HL-60 (cell line): ENCODE measurements at places on chromosomes 7 and 10.

GRCh38 chr10:123227706-123228105 is 73.5 kb downstream of the BUB3 start:
- no peak for DNase-seq

DNA sequence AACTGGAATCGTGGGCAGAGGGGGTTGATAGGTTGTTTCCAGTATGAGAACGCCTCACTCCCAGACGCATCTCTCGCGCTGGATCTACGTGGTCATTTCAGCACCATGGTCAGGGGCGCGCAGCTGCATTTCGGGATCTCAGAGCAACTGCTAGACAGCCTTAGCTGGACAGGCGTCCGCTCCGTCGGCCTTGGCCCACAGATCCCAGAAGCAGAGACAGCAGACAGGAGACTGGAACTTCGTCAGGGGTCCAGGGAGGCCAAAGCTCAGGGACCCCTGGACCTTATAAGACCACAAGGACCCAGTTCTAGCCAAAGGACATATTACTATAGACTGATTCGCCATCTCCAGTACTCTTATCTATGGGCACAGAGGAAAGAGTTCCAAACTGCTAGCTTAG is 5.3 kb downstream of the NEUROG3 start:
- DNase-seq, result no peak

DNA sequence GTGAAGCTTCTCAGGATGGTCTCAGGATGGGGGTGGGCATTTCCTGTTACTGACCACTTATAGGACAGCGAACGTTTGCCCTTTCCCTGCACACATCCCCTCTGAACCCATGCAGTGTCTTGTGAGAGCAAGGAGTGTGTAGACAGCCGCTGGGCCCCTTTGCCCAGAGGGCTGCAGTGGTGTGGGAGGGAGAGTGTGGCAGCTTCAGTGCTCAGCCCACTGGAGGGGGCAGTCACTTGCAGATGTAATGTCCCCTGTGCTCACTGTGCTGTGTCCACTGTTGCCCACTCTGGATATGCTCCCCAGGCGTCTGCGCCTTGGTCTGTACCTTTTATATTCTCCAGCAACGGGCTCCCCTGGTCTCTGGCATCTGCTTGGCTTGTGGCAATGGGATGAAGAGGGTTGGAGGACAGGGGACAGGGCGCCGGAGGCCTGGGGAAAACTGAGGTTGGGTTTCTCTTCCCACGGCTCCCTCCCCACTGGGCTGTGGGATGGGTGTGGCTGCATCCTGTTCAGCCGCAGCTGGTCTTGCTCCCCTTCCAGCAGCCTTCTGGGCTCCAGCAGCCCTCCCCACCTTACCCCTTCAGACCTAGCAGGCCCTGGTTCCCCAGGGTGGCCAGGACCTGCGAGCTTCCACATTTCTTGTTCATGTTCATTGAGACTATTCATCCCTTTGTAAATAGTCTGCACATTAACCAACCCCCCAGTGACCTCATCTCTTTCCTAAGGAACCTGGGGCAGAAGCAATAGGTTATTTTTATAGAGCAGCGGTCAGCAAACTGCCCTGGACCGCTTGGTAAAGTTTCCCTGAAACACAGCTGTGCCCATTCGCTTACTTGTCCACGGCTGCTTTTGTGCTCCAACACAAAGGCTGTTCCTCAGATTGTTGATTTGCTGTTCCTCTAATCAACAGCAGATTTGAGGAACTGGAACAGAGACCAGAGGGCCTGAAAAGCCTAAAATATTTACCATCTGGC is 6.1 kb downstream of the ZNF789 start:
- DNase-seq, result no peak

GRCh38 chr7:37212051-37212450 is 236.6 kb downstream of the ELMO1 start:
- no peak for DNase-seq

GRCh38 chr10:10609379-10609955 is 408.2 kb upstream of the CELF2 start:
- DNase-seq, result no peak

DNA sequence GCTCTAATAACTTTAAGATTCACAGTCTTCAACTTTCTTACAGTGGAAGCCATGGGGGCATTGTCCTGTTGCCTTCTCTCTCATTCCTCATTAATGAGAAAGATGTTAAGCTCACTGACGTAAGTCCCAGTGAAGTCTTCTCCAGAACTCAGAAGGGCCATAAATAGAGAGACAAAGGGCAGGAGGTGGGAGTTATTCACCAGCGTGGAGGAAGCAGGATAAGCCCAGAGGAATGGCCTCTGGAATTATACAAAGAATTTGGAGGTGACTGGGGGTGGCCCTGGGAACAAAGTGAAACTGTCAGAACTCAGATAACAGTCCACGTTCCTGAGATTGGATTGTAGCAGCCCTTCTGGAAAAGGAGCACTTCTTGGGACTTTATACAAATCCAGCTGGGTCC is 52.4 kb downstream of the SORBS1 start:
- no peak for DNase-seq

GRCh38 chr7:2505401-2505800 is 14.2 kb upstream of the LFNG start:
- no peak for DNase-seq

DNA sequence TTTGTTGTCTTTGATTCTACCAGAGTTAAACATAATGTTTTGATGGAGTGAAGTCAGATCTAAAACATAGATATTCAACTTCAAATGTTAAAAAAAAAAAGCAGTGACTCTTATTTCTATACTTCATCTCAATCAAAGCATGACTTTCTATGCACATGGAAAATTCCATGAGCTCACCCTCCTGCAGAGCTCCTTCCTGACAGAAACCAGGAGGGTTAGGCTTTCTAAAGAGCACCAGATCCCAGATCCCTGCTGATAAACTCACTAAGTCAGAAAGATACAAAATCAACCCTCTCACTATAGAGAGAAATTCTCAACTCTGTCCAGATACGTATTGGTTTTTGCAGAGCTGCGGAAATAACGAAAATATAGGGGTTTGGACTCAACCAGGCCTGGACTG is 122.6 kb downstream of the FAM107B start:
- DNase-seq, result no peak

DNA sequence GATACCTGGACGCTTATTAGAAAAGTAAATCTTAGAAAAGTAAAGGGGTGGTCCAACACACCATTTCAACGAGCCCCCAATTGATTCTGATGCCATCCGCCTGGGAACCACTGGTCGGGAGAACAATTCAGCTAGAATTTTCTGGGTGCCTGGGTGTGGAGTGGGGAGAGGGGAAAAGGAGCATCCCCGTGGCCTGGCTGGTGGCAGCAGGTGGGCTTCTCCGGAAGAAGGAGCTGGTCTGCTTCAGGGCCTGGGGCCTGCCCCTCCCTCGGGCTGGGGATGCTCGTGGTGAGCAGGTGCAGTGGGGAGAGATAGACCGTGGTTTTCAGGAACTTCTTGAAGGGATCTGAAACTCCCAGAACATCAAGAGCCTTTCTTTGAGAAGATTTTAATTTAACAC is 39.9 kb upstream of the DUSP5 start:
- no peak for DNase-seq

DNA sequence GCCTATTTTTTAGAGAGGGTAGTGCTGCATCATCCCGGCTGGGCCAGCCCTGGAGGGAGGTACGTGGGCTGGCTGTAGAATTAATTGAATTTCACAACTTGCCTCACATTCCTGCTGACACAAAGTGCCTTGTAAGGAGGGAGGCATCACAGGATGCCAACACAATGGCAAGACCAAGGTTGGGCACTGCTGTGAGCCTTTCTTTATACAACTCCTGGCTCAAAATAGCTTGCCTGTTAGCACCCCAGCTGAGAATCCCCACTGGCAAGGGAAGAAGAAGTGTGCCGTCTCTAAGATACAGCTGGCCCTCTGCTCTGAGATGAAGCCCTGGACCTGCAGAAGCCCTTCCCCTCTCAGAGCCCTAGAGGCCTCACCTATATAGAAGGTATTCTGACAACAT is 873.9 kb downstream of the GRID1 start:
- DNase-seq, result no peak

DNA sequence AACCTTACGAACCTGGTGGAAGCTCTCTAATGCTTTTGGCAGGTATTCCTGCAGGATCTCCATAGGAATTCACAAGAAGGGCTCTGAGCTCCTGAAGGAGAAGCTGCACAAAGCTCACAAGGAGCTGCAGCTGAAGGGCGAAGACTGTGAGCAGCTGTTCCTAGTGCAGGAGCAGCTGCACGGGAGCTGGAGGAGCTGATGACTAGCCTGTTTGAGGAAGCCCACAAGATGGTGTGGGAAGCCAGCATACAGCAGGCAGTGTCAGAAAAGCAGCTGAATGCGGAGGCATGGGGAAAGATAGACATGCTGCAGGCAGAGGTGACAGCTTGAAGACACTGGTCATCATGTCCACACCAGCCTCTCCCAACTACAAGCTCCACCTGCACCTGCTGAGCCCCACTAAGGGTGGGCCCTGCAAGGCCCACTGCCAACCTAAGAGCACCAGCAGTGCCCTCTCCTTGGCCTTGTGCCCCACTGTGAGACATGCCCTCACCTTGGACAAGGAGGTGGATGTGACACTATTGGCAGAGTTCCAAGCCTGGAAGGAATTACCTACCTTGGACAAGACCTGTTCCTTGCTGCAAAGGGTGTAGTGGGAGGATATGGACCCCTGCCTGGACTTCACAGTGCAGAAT is 250.6 kb downstream of the BBS9 start:
- no peak for DNase-seq

- DNase-seq, result no peak
These were observed 279.5 kb downstream of the CELF2 start for GRCh38 chr10:11297136-11297535.

DNA sequence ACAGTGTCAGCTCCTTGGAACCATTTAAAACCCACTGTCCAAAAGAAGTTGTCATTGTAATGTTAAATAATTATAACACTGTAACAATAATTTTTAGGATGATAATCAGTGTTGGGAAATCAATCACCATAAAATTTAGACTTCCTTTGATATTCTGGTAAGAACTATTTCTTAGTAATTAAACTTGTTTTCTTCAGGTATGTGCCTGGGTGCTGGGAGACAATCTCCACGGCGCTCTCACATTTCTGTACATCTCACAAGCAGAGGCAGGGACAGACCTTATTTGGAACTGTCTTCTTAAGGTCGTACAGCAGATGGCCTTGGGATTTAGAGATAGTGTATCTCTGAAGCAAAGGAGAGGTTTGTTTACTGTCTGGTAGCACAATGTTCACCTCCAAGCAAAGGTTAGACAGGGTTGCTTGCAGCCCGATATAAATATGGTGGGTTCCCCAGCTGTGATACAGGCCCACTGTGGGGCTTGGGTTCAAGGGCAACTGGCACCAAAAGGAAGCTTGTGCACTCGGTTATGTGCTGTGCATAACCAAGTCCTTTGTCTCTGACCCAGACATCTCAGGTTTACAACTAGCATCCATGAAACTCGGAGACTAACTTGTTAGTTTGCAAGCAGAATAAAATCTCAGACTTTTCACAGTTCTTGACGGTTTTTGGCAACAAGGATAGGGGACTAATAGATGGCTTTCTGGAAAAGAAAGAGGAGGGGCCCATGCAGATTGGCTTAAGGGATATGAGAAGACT is 125.5 kb downstream of the RNF32 start:
- DNase-seq, result no peak

DNA sequence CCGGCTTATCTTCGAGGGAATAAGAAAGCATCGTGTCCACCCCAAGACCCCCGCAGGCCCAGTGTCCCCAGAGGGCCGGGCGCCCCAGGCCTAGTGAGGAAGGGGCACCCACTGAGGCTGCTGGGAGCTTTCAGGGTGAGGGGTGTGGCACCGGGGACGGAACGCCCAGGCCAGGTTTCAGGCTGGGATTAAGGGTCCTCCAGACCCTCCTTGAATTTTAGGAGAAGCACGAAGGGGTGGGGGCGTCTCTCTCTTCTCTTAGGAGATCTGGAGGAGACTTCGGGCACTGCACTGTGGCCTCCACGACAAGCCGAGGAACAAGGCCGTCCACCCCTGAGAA is 96.8 kb downstream of the PDGFA start:
- no peak for DNase-seq

- DNase-seq, result no peak
These were observed 128.4 kb upstream of the RAB11FIP2 start for GRCh38 chr10:118175148-118175547.

DNA sequence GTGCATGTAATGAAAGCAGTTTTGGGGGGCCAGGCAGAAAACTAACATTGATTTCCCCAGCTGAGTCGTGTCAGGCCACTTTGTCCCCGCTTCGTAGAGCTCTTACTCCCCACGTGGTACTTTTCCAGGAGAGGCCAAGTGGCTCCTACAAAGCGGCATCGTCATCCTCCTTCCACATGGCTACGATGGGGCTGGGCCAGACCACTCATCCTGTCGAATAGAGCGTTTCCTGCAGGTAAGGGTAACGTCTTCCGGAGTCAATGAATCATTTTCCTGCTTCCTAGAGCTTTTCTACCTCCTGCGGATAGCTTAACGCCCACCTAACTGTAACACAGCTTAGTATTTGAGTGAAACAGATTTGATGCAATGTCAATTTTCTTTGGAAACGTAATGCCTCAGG is 21.7 kb upstream of the SEC61A2 start:
- DNase-seq, result no peak

- DNase-seq, result peak; percentile 55
These were observed 52.2 kb downstream of the COL17A1 start for GRCh38 chr10:104033401-104033930.

DNA sequence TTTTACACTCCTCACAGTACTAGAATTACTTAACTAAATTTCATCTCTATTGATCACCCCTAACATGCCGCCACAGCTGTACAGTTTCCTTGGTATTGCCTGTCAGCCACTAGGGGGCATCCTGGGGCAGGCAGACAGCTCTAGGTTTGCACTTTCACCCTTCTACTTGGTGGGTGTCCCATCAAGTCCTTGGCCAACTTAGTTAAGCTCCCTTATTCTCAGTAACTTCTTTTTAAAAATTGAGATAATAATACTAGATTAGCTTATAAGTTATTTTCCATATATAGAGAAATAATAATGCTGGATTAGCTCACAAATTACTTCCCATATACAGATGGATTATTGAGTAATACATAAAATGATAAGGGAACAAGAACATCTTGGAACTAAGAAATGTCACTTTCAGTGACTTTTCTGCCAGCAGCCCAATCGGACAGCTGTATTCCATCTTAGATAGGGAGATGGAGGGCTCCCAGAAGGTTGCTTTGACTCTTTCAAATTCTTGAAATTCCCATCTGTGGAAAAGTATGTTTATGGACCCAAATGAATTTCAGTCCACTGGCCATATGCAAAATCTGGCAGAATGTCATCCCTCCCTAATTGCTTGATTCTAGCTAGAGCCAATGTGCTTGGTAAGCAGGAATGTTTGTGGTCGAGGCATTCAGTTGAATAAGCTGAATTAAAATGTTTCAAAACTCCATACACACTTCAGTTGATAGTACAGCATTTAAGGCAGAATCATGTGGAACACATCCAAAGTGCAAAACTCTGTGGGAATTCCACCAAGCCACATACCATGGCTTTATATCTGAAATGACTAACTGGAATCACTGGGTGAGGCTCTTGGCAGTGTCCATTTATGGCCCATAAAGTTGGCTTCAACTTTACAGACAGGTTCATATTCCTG is 309.7 kb downstream of the CSTF2T start:
- DNase-seq, result peak; percentile 38
